ENCODE measurements at places on chromosomes 13 and 19.
A peak's percentile ranks its signal among the peaks of the same experiment; 100 is the strongest.

- DNase-seq: no peak
Observed at GRCh38 chr19:54254195-54254906, 2.7 kb downstream of the LILRB5 start.

DNA sequence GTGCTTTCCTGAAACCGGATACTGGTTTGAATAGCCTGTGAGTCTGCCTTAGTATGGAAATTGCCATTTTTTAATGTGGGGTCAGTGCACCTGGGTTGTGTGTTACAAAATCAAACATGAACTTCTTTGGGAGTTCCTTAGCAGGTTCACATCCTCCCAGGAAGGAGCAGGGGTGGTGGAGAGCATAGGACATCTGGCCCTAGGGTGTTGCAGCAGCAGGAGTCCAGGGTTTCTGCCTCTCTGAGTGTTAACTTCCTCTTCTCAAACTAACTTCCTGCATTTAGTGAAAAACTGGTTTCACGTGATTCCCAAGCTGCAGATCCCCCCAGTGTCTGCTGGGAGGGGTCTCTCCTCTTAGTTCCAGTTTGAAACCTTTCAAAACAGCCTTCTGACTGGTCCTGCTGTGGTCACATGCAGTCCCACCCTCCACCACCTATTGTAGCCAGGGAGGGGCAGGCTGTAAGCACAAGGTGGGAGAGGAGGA lies 7.2 kb downstream of the RNASEH2B start:
- no peak for DNase-seq

- DNase-seq: no peak
Observed at GRCh38 chr19:42121656-42122069, 10.6 kb downstream of the POU2F2 start.

DNA sequence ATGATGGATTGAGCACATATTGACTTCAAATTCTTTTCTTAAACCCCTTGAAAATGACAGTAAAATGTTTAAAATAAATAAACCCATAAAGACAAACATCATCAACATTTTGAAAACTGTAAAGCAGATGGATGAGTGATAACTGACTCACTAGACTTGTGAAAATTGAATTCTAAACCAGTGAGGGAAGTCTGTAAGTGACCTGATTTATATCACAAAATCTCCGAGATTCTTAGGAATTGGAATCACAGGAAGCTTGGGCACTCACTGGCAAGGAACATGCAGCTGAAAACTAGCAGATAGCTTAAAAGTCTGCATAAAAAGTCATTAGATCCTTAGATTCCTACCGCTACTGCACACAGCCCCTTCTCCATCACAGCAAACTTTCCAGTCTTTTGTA lies 51.3 kb upstream of the TSC22D1 start:
- no peak for DNase-seq

DNA sequence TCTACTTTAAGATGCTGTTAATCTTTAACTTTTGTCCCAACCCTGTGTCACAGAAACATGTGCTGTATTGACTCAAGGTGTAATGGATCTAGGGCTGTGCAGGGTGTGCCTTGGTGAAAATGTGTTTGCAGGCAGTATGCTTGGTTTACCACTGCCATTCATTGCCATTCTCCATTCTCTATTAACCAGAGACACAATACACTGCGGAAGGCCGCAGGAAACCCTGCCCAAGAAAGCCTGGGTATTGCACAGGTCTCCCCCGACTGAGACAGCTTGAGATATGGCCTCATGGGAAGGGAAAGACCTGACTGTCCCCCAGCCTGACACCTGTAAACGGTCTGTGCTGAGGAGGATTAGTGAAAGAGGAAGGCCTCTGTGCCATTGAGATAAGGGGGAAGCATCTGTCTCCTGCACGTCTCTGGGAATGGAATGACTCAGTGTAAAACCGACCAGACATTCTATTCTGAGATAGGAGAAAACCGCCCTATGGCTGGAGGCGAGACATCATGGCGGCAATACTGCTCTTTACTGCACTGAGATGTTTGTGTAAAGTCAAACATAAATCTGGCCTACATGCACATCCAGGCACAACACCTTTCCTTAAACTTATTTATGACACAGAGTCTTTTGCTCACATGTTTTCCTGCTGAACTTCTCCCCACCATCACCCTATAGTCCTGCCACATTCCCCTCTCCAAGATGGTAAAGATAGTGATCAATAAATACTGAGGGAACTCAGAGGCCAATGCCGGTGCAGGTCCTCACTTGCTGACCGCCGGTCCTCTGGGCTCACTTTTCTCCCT lies 13.1 kb upstream of the ZNF888 start:
- DNase-seq: no peak

- DNase-seq: no peak
Observed at GRCh38 chr13:33722216-33722915, 95.6 kb upstream of the RFC3 start.

GRCh38 chr19:2391118-2391725 lies 31.2 kb downstream of the TMPRSS9 start:
- DNase-seq: peak; percentile 81

- peak; percentile 31 for DNase-seq
Observed at GRCh38 chr19:15443838-15444237, 5.9 kb downstream of the WIZ start.

- DNase-seq: no peak
Observed at GRCh38 chr13:34452831-34453230, 489.2 kb upstream of the NBEA start.

DNA sequence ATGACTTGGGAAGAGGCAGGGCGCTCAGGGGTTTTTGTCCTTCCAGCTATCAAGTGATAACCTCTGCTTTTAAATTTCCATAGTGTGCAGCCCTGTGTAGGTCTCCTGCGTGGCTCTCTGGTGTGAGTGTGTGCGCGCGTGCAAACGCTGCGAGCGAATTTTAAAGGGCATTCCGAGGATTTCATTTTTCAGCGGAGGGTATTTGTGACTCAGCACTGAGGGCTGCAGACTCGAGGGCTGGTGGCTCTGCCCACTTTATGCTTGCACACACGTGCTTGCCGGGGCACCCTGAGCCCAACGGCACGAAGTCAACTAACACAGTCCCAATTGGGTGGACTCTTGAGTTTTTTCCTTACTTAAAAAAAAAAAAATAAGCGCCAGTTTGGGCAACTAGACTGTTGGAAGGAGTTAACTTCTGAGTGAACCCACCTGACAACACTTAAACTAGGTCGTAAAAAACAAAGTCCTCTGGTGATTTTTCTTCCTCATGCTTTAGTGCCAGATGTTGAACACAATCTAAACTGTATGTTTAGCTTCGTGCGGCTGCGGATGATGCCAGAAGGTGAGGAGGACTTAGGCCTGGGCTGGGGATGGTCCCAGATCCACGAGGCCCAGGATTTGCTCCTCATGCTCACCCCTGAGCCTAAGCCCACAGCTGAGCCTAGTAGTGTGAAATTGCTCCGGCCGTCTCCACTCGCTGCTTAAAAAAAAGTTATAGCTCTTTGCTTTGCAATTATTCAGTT lies 2.1 kb downstream of the FGF9 start:
- no peak for DNase-seq

- no peak for DNase-seq
Observed at GRCh38 chr13:109281017-109281902, 505.1 kb downstream of the IRS2 start.

- DNase-seq: no peak
Observed at GRCh38 chr13:56299650-56300049, 841.1 kb upstream of the PRR20A start.

- no peak for DNase-seq
Observed at GRCh38 chr19:3131168-3131567, 4.7 kb upstream of the GNA15 start.

DNA sequence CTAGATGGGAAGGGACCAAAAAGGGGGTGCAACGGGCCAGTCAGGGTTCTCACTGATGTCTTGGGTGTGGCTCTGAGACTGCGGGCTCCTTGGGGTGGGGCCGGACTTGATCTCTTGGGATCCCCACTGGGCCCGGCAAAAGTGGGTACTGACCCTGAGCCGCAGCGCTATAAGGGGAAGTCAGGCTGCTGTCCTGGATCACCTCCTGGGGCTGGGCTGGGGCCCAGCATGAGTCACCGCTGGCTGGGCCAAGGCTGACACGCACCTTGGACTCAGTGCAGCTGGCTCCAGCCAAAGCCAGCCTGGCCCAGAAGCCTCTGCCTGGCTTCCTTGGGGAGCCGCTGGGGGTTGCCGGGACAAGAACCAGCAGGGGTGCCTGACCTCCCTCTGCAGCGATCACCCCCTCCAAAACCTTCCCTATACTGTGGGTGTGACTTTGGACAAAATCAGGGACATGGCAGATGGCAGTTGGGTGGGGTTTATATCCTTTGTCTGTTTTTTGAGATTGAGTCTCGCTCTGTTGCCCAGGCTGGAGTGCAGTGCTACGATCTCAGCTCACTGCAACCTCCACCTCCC lies 617 bp upstream of the IQCN start:
- peak; percentile 70 for DNase-seq

- peak; percentile 5 for DNase-seq
Observed at GRCh38 chr13:97753942-97754670, 199.4 kb upstream of the IPO5 start.

GRCh38 chr13:33180122-33180804 lies 105.3 kb downstream of the STARD13 start:
- DNase-seq: no peak

GRCh38 chr19:40416918-40417642 lies 3.9 kb upstream of the PRX start:
- DNase-seq: peak; percentile 70

DNA sequence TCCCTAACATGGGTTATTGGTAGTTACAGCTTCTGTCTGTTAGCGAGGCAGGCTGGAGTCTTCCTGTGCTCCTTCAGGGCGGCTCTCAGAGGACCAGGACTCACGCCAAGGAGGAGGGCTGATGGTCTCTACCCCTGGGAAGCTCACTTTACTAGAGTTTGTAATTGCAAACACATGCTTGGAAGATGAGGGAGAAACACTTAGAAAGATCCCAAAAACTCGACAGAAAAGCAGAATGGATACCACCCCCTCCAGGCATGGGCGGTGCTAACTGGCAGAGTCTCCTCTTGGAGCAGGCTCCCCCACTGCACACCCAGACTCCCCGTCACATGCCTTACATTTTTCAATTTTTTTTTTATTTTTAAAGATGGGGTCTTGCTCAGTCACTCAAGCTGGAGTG lies 62.0 kb downstream of the PARP4 start:
- DNase-seq: no peak

DNA sequence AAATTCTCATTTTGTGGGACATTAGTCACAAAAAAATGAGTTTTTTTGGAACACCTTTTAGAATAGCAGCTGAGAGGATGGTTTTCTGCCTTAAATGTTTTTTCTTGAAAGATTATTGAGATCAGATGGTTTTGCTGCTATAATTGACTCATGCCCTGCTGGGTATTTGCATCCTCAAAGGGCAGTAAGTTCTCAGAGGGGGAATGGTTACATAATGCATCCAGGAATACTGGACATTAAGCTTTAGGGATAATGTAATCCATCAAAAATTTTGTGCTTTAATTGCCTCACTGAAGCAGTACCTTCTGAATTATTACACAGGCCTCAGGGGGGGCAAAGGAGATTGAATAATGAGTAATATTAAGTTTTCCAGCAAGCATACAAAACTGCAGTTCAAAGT lies 866.3 kb upstream of the SPRY2 start:
- DNase-seq: no peak

- no peak for DNase-seq
Observed at GRCh38 chr13:84741253-84741652, 859.0 kb upstream of the SLITRK1 start.

DNA sequence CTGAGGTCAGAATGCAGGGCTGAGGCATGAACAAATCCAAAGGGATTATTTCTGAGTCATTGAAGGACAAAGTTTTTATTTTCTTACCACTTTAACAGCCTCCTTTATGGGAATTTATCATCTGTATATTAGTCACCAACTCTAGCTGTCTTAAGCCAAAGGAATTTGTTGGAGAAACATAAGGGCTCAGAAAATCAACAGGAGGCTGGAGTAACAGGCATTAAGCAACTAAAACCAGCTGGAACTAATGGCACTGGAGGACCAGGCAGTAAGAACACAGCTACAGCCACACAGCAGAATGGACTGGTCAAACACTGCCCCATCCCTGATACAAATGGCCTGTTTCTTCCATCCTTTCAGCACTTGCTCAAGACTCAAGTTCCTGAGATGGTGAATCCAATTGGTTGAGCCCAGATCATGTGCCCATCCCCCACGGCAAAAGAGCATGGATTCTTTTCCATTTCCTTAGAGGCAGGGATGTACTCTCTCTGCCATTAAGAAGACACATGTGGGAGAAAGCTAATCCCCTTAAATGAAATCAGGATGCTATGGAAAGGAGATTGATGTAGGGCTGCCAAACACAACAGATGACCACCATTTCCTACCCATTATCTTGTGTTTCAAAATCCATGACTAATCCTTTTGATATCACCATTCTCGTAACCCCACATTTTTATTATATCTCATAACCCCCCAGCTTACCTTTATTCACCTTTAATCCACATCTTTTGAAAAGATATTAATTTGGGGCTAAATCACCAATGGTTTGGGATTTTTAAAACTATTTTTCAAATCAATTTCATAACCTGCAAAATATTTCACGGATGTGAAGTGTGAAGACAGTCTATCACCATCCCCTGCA lies 157.0 kb upstream of the FNDC3A start:
- DNase-seq: no peak

GRCh38 chr13:97322740-97323342 lies 100.7 kb downstream of the MBNL2 start:
- no peak for DNase-seq

GRCh38 chr13:40292108-40292507 lies 374.3 kb downstream of the FOXO1 start:
- no peak for DNase-seq

DNA sequence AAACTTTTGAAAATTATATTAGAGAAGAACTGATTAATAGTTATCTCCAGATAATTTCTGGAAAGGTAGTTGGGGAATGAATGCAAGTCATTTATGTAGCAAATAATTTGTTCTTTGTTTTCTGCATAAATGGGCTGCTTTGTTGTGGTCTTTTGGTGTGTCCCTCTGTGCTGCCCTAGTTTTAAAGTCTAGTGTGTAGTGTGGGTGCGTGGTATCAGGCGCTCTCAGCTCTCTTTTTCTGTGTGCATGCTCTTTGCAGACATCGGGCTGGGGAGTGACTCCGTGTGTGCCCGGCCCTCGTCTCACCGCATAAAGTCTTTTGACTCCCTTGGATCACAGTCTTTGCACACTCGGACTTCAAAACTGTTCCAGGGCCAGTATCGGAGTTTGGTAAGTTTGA lies 94.5 kb downstream of the ARHGEF7 start:
- DNase-seq: no peak

DNA sequence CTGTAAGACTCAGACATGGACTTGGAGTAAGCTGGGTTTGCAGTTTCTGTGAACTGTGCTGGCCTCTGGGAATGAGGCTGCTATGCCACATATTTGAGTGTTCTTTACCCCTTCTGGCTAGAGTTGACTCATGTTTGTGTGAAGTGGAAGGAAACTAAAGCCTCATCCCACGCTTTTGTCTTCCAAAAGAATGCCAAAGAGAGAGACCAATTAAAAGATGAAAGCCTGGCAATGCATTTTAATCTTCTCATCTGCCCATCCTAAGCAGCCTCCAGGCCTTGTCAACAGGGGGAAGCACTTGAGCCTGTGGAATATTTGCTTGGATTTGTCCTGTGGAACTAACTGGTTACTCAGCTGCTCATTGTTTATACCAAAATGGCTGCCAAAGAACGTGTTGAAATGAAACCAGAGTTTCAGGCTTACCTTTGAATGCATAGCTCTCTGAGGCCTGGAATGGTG lies 49.1 kb downstream of the LMO7 start:
- no peak for DNase-seq
